ENCODE measurements at places on chromosomes 3 and 15.

DNA sequence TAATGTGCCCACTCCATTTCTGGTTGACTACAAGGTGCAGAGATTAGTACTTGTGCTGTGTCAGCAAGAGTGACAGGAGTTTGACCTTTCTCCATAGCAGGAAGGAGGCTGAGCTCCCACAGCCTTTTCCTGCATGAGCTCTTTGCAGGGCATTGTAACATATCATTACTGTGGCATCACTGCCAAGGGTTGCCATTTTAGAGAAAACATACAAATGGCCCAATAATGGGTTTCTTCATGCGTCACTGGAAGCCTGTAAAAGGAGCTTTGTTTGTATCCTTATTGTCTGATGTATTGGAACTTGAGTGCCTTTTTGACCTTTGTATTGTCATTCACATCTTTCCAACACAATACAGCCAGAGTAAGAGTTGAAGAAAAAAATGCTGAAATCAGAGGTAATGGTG, 323.0 kb upstream of the CDIN1 start:
- no peak for DNase-seq

DNA sequence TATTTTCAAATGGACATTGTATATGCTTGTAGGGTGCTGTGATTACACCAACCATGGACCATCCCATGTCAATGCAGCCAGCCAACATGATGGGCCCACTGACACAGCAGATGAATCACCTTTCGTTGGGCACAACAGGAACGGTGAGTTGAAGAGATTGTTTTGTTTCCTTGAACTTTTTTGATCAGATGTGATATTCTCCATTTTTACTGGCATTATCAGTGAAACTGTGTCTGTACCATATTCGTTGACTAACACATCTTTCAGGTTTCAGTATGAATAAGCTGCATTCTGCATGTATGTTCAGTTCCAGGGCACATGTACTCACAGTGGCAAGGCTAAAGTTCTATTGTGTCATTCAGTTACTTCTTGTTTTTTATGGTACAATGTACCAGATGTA, 655.2 kb downstream of the RBMS3 start:
- DNase-seq = no peak

GRCh38 chr3:138774529-138775253, 60.0 kb downstream of the PIK3CB start:
- DNase-seq = peak; percentile 99

DNA sequence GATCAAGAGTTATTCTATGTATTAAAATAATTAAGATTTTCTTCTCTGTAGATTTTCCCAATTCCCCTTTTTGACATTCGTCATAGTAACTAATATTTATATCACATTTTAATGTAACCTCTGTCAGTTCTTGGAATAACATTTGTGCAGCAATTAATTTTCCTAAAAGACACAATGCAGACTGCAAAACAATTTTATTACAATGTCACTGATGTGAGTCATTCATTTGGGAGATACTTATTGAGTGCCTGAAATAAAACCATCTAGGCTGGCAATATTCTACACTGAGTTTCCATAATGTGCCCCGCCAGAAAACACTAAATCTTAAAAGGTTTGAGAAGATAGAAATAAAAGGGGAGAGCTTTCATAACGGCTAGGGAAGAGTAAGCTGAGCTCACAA, 6.7 kb upstream of the USP13 start:
- no peak for DNase-seq

DNA sequence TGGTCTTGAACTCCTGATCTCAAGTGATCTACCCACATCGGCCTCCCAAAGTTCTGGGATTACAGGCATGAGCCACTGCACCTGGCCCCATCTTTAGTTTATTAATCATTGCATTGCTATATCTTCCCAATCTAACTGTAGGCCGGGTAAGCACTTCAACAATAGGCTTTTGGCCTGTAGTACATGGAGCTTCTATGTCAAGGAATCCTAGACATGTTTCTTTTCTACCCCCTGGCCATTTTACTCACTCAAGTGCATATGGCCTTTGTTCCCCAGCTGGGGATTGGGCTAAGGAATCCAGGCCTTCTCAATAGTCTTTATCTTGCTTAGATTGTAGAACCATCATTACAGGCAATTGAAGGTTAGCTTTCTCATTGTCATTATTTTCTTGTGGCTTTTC, 122.3 kb upstream of the MBNL1 start:
- no peak for DNase-seq

DNA sequence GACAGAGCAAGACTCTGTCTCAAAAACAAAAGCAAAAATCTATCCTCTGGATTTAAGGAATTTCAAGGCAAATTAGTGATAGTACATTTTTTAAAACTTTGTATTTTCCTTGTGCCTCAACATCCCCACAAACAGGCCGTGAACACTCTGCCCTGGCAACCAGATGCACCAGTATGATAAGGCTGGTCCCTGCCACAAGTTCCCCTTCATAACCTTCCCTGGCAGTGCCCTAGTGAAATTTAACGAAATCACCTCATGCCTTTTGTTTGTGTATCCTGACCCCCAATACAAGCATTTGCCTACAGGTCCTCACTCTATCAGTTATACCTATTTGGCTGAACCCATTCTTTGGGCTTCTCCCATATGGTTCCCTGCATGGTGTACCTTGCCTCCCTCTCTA, 107.4 kb upstream of the FLNB start:
- DNase-seq = no peak

- no peak for DNase-seq
Observed at GRCh38 chr3:2099779-2100191, 1.1 kb downstream of the CNTN4 start.

- no peak for DNase-seq
Observed at GRCh38 chr3:15313461-15313860, 18.9 kb downstream of the SH3BP5 start.

GRCh38 chr15:86229936-86230335, 150.3 kb downstream of the AGBL1 start:
- DNase-seq = no peak

DNA sequence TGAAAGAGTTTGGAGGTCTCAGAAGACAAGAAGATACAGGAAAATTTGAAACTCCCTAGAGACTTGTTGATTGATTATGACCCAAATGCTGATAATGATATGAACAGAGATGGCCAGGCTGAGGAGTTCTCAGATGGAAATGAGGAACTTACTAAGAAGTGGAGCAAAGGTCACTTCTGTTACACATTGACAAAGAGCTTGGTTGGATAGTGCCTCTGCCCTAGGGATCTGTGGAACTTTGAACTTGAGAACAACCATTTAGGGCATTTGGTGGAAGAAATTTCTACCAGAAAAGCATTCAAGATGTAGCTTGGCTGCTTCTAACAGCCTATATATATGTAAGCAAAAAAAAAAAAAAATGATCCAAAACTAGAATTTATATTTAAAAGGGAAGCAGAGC, 48.9 kb upstream of the NAALADL2 start:
- no peak for DNase-seq

- DNase-seq = no peak
Observed at GRCh38 chr3:25888892-25889524, 99.1 kb downstream of the OXSM start.

DNA sequence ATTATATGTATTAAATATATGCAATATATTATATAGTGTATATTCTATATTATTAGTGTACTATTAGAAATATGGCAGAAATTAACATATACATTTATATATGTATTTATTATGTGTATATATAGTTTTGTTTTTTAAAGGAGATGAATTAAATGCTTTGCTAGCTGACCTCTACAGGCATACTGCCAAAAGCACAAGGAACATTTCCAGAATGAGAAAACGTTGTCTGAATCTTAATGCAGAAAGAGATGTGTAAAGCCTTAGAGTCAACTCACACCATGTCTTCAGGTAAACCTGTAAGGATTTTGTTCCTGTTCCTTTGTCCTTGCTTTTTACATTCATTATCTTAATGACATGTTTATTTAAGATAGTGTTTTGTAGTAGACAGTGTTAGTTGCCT, 111.9 kb downstream of the ST8SIA2 start:
- DNase-seq = no peak

DNA sequence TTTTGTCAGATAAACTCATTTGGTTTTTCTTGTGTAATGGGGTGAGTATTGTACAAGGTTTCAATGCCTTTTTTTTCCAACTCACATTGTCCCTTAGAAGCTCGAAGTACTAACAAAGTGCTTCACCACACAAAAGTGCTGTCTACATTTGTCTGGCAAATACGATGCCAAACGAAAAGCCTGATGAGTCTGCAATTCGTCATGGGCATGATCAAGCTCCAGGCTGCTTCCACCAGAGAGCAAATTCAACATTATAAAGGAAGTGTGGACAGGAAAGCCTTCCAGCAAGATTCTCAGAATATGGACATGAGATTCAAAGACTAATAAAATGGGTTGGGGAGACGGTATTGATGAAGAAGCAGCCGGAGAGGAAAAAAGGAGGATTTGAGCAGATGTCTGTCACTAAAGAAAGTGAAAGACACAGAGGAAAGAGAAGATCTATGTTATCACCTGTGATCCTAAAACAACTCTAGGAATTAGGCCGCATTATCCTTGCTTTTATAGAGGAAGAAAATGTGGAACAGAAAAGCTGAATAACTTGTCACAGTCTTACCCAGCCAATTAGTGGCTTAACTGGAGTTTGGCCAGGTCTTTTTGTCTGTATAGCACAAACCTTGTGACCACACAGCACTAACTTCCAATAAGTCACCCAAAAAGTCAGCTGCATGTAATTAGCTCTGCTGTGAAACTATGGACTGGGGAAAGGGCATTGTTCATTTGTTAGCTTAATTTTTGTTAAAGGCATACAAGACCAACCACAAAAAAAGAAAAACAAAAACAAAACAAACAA, 494.8 kb downstream of the FHIT start:
- DNase-seq = no peak

DNA sequence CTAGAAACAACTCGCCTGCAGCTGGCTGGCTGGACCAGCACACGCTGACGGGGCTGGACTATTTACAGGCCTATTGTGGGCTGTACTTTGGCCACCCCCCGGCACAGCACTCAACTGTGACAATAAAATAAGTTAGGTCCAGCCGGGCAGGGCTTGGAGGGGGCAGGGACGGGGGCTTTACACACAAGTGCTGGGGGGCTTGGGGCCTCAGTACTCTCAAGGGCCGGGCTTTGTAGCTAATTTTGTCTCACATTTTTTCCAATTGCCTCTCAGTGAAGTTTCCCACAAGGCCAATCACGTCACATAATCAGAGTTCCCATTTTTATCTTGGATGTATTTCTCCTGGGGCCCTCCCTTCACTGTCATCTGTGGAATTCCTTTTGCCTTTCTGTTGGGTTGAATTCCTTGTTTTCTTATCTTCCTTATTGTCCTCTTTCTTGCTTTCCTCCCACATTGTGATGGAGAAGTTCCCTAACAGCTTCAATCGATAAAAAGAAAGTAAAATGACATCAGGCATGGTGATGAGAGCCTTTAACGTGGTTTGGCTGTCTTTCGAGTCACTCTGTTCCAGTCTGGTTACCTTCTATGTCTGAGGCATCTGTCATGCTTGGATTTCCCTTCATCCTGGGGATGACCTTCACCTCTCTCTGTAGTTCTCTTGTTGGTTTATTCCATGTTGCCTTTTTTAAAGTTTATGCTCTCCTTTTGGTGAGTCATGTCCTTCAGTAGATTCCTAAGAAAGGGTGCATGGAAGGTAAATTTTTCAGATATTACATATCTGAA, 44.1 kb upstream of the CMTM7 start:
- DNase-seq = no peak

- DNase-seq = no peak
Observed at GRCh38 chr3:29281094-29281343, 148 bp downstream of the RBMS3 start.

DNA sequence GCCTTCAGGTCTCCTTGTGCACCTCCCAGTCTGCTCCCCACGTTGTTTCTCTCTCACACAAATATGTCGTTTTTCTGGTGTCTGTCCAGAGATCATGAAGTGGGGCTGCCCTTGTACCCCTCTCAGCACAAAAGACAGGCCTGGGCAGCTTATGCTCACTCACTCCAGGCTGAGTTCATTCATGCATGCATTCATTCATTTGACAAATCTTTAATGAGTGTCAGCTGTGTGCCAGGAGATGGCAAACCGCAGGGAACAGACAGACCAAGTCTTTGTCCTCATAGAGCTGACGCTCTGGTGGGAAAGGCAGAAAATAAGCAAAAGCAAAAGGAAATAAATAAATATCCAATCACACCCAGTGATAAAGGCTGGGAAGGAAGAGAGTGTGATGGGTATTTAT, 7.6 kb upstream of the TRH start:
- DNase-seq = no peak

DNA sequence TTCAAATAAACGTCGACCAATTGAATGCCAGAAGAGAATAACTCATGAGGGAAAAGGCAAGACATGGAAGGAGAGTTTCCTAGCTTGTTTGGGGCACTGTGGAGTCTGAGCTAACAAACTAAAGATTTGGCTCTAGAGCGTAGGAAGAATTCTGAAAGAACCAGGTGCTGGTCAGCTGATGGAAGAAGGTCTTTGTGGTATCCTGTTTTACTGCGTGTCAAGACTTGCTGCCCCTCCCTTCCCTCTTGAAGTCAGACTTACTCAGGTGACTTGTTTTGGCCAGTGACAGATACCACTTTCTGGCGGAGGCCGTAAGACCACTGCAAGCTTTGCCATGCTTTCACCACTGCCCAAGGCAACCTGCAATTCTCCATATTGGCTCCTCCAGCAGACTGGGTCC, 673 bp upstream of the HCLS1 start:
- no peak for DNase-seq

DNA sequence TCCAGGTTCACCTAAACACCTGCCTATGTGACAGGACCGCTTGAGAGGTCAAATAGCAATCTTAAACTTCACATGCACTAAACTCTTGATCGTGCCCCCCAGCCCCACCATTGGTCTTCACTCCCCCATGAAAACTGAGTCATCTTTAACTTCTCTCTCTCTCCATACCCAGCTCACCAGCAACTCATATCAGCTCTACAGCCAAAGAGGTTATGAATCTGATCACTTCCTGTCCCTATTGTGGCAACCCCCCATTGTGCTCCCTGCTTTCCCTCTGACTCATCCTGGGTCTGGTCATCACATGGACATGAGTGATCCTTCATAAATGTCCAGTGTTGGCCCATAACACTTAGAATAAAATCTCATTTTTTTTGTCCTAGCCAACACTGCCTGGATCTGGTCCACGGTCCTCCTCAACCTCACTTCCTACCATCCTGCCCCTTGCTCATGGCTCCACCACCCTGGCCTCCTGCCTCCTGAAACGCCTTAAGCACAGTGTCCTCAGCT, 103.4 kb upstream of the HACD2 start:
- peak; percentile 98 for DNase-seq

DNA sequence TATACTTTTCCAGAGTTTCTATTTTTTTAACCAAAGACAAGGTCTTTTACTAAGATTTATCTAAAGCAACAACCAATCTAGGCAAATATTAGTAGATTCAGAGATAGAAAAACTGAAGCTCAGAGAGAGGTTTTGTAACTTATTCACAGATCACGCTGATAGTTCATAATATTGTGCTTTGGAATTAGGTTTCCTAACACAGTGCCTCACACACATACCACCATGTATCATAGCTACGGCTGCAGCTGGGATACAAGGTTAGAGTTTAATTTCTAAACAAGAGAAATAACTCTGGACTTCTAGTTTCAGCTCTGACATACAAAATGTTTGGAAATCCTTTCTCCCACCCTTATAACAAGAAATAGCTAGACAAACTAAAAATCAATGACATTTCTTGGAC, 565.7 kb downstream of the PYDC2 start:
- no peak for DNase-seq
